ENCODE measurements at places on chromosomes 12 and 14.

- DNase-seq: peak; percentile 79
These were observed 1.0 kb downstream of the NCOR2 start for GRCh38 chr12:124566161-124566996.

GRCh38 chr14:61894452-61895077, 132.3 kb downstream of the SNAPC1 start:
- peak; percentile 60 for DNase-seq

GRCh38 chr12:104164634-104165033, 26.6 kb upstream of the NFYB start:
- DNase-seq: no peak

DNA sequence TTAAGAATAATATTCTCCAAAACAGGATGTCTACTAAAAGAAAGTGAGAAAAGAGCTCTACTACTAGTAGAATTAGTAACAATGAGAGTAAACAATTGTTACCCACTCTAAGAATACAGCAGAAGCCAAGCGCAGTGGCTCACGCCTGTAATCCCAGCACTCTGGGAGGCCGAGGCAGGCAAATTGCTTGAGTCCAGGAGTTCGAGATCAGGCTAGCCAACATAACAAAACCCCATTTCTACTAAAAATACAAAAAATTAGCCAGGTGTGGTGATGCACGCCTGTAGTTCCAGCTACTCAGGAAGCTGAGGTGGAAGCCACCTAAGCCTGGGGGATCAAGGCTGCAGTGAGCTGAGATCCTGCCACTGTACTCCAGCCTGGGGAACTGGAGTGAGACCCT, 4.7 kb downstream of the DNAJC14 start:
- no peak for DNase-seq

DNA sequence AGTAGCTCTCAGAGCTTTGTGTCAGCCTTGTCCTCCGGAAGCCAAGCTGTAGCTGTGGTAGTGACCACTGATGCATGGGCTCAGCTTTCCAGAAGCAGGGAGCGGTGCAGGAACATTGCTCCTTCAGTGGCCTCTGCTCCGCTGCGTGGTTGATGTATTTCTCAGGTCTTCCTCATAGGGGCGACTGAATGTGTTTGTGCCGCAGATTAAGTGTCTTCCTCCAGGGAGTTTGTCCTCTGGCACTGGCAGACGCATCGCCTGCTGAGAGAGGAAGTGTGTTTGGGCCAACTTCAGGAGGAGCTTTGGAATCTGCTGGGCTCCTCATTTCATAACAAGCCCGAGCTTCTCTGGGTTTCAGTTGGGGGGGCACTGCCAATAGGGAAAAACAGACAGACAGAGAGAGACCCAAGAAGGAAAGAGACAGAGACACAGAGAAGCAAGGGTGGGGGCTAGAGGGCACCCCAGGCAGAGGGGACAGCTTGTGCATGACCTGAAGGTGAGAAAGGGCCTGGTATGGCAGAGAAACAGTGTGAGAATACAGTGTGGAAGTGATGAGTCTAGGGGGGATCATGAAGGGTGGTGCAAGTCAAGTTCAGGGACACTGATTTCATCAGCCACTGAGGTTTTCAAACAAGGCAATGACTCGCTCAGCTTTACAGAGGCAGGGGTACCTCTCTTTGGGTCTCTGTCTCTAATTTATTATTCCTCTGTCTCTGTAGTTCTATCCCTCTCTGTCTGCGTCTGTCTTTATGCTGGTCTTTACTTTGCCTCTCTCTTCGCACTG, 69.4 kb upstream of the PRIMA1 start:
- no peak for DNase-seq

DNA sequence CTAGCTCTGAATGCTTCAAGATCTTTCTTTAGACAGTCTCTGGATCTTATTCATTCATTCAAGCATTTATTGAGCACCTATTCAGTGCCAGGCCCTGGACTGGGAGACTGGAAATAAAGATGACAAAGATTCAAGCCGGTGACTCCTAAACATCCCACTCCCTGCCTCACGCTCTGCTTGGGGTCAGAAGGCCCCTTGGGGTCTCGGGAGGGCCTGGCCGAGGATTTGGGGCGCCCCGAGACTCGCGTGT, 224 bp upstream of the DTX1 start:
- DNase-seq: no peak

GRCh38 chr12:92257261-92257660, 111.6 kb upstream of the BTG1 start:
- DNase-seq: no peak

- DNase-seq: no peak
These were observed 17.3 kb upstream of the KRT86 start for GRCh38 chr12:52257074-52257551.

DNA sequence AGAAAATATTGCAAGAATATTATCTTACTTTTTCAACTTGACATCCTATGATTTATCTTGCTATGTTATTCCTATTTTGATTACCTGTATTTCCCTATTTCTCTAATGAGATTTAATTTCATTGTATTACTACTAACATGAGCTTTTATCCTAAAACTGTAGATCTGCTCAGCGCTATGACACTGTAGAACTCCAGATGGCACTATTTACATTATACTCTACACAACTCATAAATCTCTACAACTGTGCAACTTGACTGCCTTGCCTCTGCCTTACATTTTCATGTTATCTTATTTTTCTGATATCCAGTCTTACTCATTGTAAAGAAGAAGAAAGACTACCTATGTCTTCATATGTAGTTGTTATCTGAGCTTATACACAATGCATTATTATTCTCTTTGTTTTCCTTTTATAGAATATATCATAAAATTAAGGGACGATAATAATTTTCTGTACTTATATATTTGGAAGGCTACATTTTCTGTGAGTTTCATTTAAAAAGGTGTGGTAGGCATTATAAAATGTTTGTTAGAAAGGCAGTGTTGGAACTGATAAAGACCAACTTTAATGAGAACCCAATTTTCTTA, 24.1 kb downstream of the NUP37 start:
- DNase-seq: peak; percentile 52

- no peak for DNase-seq
These were observed 326.1 kb downstream of the BCL11B start for GRCh38 chr14:98945611-98946570.

GRCh38 chr12:118543651-118544050, 167.3 kb downstream of the SUDS3 start:
- DNase-seq: no peak

DNA sequence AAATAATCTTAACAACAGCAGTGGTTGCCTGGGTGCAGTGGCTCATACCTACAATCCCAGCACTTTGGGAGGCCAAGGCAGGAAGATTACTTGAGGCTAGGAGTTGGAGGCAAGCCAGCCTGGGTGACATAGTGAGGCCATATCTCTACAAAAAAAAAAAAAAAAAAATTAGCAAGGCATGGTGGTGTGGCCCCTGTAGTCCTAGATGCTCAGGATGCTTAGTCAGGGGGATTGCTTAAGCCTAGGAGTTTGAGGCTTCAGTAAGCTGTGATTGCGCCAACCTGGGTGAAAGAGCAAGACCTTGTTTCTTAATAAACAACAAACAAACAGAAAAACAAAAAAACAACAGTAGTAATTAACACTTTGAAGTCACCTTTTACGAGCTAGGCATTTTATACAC, 642 bp upstream of the ACSM4 start:
- DNase-seq: no peak

- DNase-seq: no peak
These were observed 7.7 kb upstream of the SLC24A4 start for GRCh38 chr14:92315050-92315805.

DNA sequence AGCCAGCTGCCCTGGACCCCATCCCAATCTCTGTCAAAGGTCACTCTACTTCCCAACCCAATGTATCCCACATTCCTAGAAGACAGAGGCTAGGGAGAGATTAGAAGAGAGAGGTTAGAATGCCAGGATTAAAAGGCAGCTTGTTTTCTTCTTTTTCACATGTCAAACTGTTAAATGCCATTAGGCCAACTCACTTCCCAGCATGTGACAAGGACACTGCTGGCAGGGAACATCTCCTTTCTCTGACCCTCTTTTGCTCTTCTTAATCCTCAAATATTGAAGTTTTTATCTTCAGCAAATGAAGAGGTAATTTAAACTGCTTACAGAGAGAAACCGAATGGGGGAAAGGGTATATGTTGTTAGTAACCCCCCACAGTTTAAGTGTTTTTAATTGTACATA, 89.1 kb downstream of the BBS10 start:
- no peak for DNase-seq

DNA sequence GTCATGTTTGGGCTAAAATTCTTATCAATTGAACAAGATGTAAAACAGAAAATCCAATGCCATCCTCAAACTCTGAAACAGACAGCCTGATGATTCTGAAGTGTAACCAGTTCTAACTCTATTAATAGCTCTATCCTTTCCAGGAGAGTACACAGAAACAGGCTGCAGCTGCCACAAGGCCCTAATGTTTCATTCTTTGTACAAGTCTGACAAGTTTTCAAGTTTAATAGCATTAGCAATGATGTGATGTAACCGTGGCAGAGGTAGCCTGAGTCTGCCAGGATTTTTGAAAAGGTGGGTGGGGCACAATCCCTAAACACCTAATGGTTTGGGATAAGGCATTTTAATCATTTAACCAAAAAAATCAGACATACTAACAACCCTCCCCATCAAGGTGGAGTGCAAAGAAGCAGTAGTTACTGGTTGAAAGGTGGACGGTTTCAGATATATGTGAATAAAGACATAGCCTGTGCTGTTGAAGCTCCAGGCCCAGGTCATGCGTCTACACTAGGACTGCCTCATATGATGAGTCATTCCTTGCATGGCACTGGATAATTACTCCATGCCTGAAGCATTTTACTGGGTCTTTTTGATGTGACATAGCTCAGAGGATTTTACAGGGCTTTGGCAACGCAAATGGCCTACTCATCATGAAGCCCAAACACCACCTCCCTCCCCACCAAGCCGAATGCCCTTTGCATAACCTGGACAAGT, 145.1 kb upstream of the GRIP1 start:
- peak; percentile 49 for DNase-seq

DNA sequence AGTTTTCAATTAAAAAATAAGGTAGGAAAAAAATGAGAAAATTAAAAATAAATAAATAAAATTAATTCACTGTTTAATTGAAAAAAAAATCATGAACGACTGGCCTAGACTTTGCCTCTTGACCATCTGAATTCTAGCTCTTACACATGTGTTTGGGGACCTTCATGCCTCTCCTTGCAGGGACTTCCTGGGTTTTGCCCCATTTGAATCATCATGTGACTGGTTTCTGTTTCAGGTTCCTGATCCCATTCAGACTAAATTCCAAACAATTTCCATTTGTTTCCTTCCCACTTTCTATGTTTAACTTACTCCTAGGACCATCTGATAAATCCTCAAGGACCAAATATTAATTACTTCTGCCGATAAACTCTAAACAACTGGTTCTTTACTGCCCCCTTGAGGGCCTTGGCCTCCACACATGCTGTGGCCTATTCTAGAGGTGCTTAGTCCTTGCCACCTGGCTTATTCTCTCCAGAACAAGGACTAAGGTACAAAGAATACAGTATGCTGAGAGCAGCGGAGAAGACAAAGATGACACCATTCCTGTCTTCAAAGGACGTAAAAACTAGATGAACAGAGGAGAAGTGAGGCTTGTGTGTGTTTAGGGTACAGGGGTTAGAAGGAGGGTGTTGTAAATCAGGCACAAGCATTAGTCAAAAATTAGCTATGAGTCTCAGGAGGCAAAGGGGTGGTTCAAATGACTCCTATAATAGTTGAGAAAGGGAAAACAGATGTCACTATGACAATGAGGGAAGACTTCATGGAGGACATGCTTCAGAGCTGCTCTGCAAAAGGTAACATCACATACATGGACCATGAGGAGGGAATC, 125.8 kb upstream of the AVPR1A start:
- DNase-seq: peak; percentile 85

GRCh38 chr12:43108656-43109055, 443.3 kb downstream of the ADAMTS20 start:
- no peak for DNase-seq

DNA sequence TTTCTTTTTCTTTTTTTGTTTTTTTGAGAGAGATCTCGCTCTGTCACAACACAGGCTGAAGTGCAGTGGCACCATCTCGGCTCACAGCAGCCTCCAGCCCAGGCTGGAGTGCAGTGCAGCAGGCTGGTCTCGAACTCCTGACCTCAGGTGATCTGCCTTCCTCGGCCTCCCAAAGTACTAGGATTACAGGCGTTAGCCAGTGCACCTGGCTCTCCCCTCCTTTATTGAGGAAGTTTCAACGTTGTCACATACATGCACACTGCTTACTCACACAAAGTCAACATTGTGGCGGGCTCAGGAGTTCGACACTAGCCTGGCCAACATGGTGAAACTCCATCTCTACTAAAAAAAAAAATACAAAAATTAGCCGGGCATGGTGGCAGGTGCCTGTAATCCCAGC, 32.0 kb downstream of the EAPP start:
- DNase-seq: no peak

DNA sequence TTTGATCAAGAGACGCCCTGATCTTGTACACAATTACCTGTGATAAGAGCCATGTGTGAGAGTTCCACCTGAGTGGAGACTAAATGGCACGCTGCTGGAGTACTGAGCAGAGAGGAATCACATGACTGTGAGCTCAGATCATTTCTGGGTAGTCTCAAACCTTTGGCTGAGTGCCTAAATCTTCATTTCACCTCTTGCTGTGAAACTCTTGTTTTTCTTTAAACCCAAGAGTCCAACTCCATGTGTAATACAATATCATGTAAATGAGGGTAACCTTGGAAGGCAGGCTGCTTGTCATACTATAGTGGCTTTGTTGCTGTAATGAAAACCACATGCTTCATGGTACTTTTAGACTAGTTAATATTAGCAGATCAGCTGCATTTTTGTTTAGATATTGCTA, 156.9 kb downstream of the CAND1 start:
- DNase-seq: peak; percentile 95

DNA sequence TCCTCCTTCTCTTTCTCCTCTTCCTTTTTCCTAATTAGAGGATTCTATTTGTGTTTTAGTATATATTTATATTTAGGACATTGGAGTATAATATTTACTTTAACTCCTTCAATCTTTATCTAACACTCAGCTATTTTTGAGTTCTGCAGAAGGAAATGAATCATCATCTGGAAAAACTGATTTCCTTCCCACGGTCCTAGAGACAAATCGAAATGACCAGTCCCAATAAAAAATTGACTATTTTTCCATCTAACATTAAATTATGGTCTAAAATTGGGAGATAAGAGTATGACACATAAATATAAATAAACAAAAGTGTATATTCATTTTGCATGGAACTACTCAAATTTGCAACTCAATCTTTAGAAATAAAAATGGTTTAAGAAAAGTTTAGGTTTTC, 167.4 kb downstream of the TMTC3 start:
- DNase-seq: no peak

GRCh38 chr12:127401005-127401404, 866.0 kb upstream of the TMEM132C start:
- no peak for DNase-seq

DNA sequence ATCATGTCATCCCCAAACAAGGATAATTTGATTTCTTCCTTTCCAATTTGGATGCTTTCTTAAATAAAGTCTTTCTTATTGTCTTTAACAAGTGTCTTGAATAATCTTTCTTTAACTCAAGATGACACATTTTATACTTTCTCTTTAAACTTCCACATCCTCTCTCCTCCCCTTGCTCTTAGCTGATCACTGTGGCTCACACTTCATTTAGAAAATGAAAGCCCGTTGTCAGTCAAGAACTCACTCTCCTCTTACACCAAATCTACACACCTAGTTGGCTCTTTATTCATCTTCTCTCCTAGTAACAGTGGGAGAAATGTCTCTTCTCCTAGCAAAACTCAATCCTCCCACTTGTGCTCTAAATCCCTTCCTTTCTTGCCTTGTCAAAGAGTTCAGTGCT, 10.4 kb upstream of the RMST start:
- no peak for DNase-seq

Data from NCI-H510A treated with DMSO at 0.1 percent for 48 hours (cell line).